ENCODE measurements at places on chromosomes 6 and 20.
A peak's percentile ranks its signal among the peaks of the same experiment; 100 is the strongest.

DNA sequence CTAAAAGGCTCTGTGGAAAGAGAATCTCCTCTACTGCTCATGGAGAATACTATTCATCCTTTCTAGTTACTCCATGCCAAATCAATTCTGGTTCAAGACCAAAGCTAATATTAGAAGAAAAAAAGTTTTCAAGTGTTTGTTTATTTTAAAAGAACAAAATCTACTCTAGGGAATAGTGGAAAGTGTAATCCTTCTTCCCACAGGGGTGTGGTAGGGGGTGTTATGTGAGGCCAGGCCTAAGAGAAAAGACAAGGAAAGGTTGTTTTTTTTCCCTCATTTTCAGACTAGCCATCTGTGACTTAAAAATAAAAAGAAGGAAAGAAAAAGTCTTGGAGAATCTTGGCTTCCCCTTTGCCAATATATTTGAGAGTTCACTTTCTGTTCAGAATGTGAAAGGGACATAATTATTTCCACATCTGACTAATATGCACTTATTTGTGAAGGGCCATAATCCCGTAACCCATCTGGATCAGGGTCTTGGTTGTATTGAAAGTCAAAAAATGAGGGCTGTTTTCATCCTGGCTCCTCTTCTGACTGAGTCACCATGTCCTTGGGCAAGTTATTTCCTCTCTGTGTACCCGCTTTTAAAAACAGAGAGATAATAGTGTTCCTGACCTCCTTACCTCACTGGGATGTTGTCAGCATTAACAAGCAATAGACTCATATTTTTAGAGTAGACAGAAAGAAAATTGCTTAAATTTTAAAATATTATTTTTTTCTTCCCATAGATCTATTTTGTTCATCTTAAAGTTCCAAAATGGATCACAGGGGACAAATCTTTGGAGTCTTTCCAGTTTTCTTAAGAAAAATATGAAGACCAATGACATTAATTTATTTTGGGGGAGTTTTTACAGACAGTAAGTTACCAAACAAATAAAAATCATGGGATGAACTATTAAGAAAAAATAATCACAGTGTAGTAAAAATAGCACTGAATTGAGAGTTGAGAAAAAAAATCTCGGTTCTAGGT, 233.7 kb downstream of the IBTK start:
- H3K27ac ChIP-seq: no peak overlapping the region
- H3K36me3 ChIP-seq: no peaks in the 10 kb centered on the region
- H3K4me1 ChIP-seq: no peaks in the 10 kb centered on the region
- no peak for DNase-seq

DNA sequence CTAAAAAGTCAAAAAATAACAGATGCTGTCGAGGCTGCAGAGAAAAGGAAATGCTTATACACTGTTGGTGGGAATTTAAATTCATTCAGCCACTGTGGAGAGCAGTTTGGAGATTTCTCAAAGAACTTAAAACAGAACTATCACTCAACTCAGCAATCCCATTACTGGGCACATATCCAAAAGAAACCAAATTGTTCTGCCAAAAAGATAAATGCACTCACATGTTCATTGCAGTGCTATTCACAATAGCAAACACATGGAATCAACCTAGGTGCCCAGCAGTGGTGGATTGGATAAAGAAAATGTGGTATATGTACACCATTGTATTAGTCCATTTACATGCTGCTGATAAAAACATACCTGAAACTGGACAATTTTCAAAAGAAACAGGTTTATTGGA, 116.0 kb upstream of the VGLL2 start:
- H3K27me3 ChIP-seq: peaks cover 2% of the 10 kb centered on the region
- DNase-seq: no peak
- H3K4me3 ChIP-seq: no peak overlapping the region
- H3K4me1 ChIP-seq: no peaks in the 10 kb centered on the region

DNA sequence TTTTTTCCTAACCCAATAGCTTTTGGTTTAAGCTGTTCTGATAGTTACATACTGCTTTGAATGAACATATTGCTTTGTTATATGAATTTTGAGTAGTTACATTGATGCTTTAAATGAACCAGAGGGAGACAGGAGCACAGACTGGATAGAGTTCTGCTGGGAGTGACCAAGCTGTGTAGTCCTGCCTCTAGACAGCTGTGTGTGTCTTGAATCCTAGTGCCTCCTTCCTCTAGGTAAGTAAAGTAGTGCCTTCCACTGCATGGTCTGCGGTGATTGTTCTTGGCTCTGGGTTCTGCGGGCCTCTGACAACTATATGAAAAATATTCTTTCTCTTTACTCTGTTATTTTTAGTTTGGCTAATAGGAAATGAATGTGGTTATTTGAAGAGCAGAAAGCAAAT, 46.0 kb upstream of the ADGRG6 start:
- no peak overlapping the region for H3K4me3 ChIP-seq
- peaks cover 2% of the 10 kb centered on the region for H3K4me1 ChIP-seq
- no peak for DNase-seq
- H3K36me3 ChIP-seq: peaks cover 1% of the 10 kb centered on the region

DNA sequence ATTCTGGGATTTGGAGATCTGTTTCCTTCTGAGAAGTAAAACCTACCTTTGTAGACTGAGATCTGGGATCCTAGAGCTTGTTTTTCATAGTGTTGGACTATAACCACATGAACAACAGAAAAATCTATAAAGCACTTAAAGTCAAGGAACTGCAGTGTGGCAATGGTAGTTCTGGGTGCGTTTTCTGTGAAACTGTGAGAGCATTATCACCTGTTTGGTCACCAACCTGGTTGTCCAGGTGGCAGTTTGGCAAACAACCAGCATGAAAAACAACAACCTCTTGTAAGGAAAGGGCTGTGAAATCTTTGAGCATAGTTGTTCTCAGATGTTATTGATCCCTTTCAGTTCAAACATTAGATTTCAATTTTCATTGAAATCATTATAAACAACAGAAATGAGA, 215.8 kb upstream of the CITED2 start:
- H3K27ac ChIP-seq: no peak overlapping the region
- peaks cover 26% of the 10 kb centered on the region for H3K27me3 ChIP-seq
- no peak for DNase-seq
- no peak overlapping the region for H3K4me3 ChIP-seq
- H3K4me1 ChIP-seq: no peaks in the 10 kb centered on the region

DNA sequence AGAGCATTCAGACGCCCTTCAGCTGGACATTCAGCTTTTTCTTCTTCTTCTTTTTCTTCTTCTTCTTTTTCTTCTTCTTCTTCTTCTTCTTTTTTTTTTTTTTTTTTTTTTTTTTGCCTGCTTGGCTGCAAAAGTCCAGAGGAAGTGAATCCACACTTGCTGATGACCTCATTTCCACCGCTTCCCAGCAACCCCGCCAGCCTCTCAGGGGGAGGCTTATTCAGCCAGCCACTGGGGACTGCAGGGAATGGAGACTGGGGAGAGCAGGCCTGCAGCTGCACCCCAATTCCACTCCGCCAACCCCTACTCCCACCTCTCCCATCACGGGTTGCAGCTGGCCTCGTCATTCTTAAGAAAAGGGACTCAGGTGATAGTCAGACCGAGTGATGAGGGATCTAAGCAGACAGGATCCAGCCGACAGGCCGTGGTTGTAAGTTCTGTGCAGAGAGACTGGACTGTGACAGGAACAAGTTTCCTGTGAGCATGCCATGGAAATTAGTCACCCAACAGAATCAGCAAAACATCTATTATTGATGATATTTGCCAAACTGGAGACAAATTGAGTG, 59.0 kb upstream of the QKI start:
- no peaks in the 10 kb centered on the region for H3K27me3 ChIP-seq
- no peak for DNase-seq
- no peak overlapping the region for H3K4me3 ChIP-seq
- H3K36me3 ChIP-seq: no peaks in the 10 kb centered on the region

GRCh38 chr6:3913958-3914337, 64.8 kb downstream of the FAM50B start:
- H3K27me3 ChIP-seq: peaks cover 57% of the 10 kb centered on the region
- peak overlapping the region; percentile 2 for H3K4me3 ChIP-seq
- peaks cover 21% of the 10 kb centered on the region for H3K4me1 ChIP-seq
- DNase-seq: no peak
- H3K36me3 ChIP-seq: peaks cover 2% of the 10 kb centered on the region
- H3K27ac ChIP-seq: no peak overlapping the region

- H3K27me3 ChIP-seq: peaks cover 9% of the 10 kb centered on the region
- no peak for DNase-seq
- no peaks in the 10 kb centered on the region for H3K4me1 ChIP-seq
Observed at GRCh38 chr20:19929012-19929360, 88.2 kb upstream of the NAA20 start.

DNA sequence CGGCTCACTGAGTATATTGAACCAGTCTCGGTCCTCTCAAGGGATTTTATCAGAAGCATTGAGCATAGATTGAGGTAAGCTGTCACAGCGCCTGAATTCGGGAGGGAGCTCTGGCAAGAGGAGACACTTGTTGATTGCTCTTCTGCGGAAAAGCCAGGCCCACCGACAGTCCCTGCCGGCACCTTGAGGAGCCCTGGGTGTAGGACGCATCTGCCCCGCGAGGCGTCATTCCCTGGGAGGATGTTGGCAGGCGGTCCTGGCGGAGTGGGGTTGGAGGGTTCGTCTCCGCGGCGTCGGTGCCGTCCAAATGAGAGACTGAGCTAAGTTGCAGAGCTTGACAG, 843 bp downstream of the FBXO9 start:
- peak overlapping the region; percentile 97 for H3K4me3 ChIP-seq
- H3K27ac ChIP-seq: peak overlapping the region; percentile 79
- no peaks in the 10 kb centered on the region for H3K27me3 ChIP-seq
- peaks cover 28% of the 10 kb centered on the region for H3K4me1 ChIP-seq
- peak; percentile 52 for DNase-seq

DNA sequence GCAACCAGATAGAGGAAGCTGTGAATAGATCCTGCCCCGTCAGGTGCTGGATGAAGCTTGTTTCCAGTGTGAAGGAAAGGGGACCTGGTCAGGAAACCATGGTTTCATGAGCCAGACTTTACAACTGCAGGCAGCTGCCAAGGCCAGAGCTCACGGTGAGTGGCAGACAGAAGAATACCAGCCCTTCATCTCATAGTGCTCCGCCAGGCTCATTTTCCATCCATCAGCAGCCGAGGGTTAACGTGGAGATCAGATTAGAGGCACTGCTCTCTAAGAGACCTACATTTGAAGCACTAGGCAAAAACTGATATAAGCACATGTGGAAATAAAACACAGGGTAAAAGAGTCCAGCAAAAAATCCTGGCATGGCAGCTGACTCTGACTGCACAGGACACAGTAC, 172.4 kb downstream of the CD24 start:
- H3K4me3 ChIP-seq: no peak overlapping the region
- no peak overlapping the region for H3K27ac ChIP-seq
- H3K36me3 ChIP-seq: no peaks in the 10 kb centered on the region
- peaks cover 21% of the 10 kb centered on the region for H3K27me3 ChIP-seq

DNA sequence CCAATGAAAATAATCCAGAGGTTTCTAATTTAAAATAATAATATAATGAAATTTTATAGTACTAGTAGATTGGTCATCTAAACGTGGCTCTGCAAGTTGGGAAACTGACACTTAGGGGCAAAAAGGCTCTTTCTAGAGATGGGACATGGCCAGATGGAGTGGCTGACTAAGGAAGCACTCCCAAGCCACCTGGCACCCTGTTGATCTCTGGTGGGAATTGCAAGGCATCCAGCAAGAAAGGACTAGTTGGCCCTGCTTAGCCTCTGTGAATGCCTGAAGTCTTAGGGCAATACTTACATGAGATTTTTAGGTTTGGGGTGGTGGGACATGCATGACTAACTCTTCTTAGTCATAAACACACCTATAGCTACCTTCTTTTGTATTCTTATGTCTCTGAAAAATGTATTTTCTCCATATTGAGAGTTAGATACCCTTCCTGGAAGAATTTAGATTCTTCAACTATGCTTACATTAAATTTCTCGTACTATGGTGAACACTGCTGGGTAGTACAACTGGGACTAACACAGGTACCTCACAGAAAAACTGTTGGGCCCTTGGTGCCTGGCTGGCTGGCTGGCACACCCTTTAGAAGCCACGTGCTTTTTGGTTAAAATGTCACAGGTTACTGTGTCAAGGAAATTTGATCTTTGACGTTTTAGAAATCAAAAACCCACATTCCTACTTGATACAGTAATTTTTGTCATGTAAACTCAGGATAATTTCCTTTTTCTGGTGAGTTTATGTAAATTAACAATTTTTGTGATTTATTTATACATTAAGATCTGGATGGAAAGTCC, 25.0 kb upstream of the SH3BGRL2 start:
- no peaks in the 10 kb centered on the region for H3K36me3 ChIP-seq
- no peak overlapping the region for H3K27ac ChIP-seq
- DNase-seq: no peak

DNA sequence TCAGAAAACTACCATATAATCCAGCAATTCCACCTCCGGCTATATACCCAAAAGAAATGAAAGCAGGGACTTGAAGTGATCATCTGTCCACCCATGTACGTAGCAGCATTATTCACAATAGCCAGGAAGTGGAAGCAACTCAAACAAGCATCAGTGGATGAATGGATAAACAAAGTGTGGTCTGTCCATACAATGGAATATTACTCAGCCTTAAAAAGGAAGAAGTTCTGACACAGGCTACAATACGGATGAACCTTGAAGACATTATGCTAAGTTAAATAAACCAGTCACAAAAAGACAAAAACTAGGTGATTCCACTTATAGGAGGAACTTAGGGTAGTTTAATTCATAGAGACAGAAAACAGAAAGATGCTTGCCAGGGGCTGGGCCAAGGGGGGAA, 76.5 kb downstream of the ATP9A start:
- H3K27ac ChIP-seq: no peak overlapping the region
- no peak for DNase-seq
- no peak overlapping the region for H3K4me3 ChIP-seq
- peaks cover 17% of the 10 kb centered on the region for H3K27me3 ChIP-seq
- no peaks in the 10 kb centered on the region for H3K36me3 ChIP-seq
- peaks cover 12% of the 10 kb centered on the region for H3K4me1 ChIP-seq

- H3K4me1 ChIP-seq: no peaks in the 10 kb centered on the region
- H3K4me3 ChIP-seq: no peak overlapping the region
- DNase-seq: no peak
- peaks cover 2% of the 10 kb centered on the region for H3K27me3 ChIP-seq
Observed at GRCh38 chr6:118309337-118310093, 238.6 kb upstream of the PLN start.

GRCh38 chr6:18976966-18977365, 589.8 kb downstream of the RNF144B start:
- H3K27me3 ChIP-seq: no peaks in the 10 kb centered on the region
- no peak overlapping the region for H3K4me3 ChIP-seq
- no peaks in the 10 kb centered on the region for H3K4me1 ChIP-seq
- H3K27ac ChIP-seq: no peak overlapping the region

GRCh38 chr6:49051281-49051680, 411.8 kb downstream of the MMUT start:
- no peaks in the 10 kb centered on the region for H3K27me3 ChIP-seq
- DNase-seq: no peak
- H3K4me3 ChIP-seq: no peak overlapping the region
- H3K27ac ChIP-seq: no peak overlapping the region
- H3K4me1 ChIP-seq: no peaks in the 10 kb centered on the region

GRCh38 chr20:35320396-35321126, 28.3 kb upstream of the FAM83C start:
- peaks cover 1% of the 10 kb centered on the region for H3K36me3 ChIP-seq
- no peak overlapping the region for H3K27ac ChIP-seq
- H3K4me1 ChIP-seq: peaks cover 15% of the 10 kb centered on the region
- H3K4me3 ChIP-seq: no peak overlapping the region

Measured in activated naive CD8-positive, alpha-beta T cell treated with anti-CD3 and anti-CD28 coated beads, Interleukin-2, amount 10 ng/mL, durations not matched to agents 7 days and 5 days (primary cell).